PC-9 (cell line): ENCODE measurements at places on chromosomes 2 and 18. TPM values are rescaled to one million over a fixed set of nuclear protein-coding genes. Genes with fewer than 3 reads are reported as not detected.

DNAJC27 gene
- total RNA-seq, result 5.1 and 6.3 TPM in 2 replicates

TSGA10 gene
- 13.5 and 14.9 TPM in 2 replicates for total RNA-seq

C2orf15 gene
- 16.9 and 18.0 TPM in 2 replicates for total RNA-seq

STAT4 gene
- total RNA-seq, result 0.23 and 0.70 TPM in 2 replicates

HOXD4 gene
- total RNA-seq, result not detected in 2 replicates

C1GALT1C1L gene
- 3.7 and 4.6 TPM in 2 replicates for total RNA-seq

CNDP2 gene
- 161 and 183 TPM in 2 replicates for total RNA-seq

REL gene
- total RNA-seq, result 12.5 and 13.3 TPM in 2 replicates

CNDP1 gene
- not detected in 2 replicates for total RNA-seq

LRATD1 gene
- 3.8 TPM in 2 replicates for total RNA-seq

RUFY4 gene
- total RNA-seq, result not detected in 2 replicates

ATOH8 gene
- total RNA-seq, result 0.25 TPM in 1 of 2 replicates, not detected in the other
